ENCODE measurements at places on chromosomes 6 and 20.
A peak's percentile ranks its signal among the peaks of the same experiment; 100 is the strongest.

DNA sequence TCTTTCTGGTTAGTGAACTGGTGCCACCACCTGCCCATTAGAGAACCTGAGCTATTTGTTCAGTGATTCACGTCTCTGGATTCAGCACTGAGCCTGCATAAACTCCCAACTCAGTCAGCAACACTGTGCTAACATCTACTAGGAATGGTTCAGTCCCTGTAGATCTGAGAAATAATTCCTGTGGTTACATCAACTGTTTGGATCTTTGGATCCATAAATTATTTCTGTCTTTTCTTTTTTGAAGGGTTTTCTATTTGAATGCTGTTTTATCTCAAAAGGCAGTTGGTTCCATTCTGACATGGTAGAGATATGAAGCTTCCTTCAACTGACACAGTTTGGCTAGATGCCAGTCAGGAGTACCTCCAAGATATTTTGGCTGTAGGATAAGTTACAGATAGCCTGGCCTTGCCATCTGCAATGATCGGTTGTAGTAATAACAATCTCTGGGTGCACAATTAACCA, 125.9 kb downstream of the TRMT11 start:
- no peak for DNase-seq

GRCh38 chr20:49889001-49889934, 26.1 kb downstream of the SPATA2 start:
- DNase-seq, result no peak

GRCh38 chr6:119594907-119595306, 245.3 kb upstream of the MAN1A1 start:
- DNase-seq, result no peak

- no peak for DNase-seq
These were observed 279.1 kb upstream of the THEMIS start for GRCh38 chr6:128179876-128180438.

DNA sequence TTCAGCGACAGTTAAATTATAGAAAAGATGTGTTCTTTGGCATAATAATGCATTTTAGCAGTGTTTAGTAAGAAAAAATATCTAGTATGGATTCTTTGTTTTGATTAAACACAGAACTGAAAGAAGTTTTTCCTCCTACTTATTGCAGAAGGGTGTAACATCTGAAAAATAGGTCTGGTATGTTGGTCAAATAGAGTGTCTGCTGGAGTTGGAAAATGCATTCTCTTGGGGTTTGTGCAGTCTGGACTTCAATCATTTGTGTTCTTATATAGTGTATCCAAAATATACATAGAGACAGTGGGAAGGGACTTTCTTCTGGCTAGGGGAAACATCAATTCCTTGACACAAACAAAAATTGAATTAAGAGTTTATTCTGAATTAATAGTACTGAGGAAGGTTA, 132.4 kb upstream of the MAN1A1 start:
- DNase-seq, result no peak

GRCh38 chr6:64266351-64266821, 630.8 kb downstream of the PHF3 start:
- DNase-seq, result no peak

DNA sequence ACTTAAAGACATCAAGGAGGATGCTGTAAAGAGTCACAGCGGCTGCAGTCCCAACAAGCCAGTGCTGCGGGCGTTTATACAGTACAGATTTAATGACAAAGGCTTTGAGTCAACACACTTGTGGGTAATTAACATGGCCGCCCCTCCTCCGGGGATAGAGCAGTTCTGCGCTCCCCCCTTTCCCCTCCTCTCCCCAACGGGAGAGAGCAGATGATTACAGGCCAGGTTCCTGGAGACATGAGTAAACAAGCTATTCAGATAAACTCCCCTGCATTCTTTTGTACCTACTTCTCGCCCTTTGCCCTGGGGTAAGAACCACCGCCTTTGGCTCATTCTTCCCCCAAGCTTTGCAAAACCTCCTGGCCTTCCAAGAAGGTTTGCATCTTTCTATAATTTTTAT, 23.6 kb upstream of the FABP7 start:
- DNase-seq, result no peak

GRCh38 chr20:63183422-63184146, 32.3 kb downstream of the YTHDF1 start:
- DNase-seq, result no peak

DNA sequence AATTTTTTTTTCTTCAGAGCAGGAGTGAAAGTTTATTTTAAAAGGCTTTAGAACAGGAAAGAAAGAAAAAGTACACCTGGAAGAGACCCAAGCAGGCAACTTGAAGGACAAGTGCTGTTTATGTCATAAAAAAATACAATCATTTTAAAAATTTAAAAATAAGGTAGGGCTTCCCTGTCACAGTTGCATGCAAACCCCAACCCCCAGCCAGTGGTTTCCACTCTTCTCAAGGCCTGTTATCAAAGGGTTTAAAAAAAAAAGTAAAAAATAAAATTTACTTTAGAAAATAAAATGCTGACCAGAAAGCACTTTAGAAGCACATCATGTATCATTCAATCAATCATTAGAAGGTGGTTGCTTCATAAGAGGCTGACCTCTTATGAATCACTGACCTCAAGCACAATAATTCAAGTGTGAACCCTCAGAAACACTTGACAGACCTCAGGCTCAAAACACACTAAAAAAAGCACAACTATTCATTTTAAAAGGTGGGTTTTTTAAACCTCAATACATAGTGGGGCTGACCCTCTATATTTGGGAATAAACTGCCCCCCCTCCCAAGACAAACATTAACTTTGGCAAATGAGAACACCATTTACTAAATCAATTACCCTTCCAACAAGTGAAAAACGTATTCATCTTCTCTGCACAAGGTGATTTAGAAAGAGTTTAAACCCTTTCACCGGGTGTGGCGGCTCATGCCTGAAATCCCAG, 15.6 kb downstream of the ILRUN start:
- no peak for DNase-seq

DNA sequence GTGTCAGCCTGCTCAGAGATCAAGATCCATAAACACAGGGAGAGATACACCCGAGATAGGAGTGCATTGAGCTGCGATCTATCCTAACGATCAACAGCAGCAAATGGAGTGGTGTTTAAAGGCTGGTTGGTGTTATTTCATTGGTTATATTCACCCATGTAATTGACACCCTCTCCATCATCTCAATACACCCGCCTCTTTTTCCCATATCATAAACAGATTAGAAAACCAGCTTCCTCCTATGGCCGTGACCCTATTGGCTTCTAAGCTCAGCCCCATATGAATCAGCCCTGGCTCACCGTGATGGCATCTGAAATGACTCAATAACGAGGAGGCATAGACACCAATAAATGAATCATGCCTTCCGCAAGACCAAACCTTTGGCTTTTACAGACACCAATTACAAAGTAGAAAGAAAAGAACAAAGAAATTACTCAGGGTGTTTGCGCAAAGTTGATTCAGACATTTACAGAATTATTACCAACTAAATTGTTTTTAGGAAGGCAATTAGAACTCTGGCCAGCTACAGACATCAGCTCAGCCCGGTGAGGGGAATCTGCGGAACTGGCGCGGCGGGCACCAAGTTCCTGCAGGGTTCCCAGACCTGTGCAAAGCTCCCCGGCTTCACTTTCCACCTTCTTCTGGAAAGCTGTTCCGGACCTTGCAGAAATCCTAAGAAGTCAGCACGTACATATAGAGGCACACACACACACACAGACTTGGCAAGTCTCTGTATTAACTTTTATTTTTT, 11.5 kb downstream of the PMEPA1 start:
- peak; percentile 93 for DNase-seq

DNA sequence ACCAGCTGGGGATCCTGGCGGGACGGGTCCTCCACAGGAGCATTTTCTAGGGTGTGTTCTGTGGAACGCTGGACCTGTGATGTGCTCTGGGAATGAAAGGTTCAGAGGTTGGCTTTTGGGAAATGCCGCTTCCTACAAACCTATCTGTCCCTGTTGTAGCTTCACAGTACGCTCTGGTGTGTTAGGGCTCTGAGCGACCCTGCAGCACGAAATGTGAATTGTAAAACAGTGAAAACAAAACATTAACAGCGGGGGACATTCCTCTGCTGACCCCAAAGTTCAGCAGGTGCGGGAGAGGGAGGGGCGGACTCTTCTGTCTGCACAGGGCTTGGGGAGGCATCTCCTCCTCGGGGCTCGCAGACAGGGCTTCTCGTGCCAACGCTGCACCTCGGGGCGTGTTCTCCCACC, 155.9 kb downstream of the NRN1 start:
- no peak for DNase-seq

- no peak for DNase-seq
These were observed 454.8 kb downstream of the PHF3 start for GRCh38 chr6:64090352-64090751.

DNA sequence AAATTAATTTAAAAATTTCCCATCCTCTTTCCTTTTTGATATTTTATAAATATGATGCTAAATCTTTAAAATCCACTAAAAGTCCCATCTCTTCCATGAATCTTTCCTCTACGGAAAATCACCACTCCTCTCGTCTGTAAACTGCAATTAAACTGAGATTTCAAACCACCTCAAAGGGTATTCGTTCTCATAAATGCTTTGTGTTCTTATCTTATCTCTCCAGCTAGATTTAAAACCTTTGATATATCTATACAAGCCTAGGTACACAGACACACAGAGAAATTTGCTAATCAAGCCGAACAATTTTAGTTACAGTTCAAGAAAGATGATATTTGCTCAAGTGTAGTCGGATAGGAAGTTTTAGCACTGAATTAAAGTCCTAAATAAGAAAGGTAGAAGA, 214.6 kb upstream of the PRDM1 start:
- DNase-seq, result no peak

- no peak for DNase-seq
These were observed 14.3 kb upstream of the RBM39 start for GRCh38 chr20:35756404-35756803.

- no peak for DNase-seq
These were observed 2.0 kb downstream of the NEDD9 start for GRCh38 chr6:11230158-11231107.

DNA sequence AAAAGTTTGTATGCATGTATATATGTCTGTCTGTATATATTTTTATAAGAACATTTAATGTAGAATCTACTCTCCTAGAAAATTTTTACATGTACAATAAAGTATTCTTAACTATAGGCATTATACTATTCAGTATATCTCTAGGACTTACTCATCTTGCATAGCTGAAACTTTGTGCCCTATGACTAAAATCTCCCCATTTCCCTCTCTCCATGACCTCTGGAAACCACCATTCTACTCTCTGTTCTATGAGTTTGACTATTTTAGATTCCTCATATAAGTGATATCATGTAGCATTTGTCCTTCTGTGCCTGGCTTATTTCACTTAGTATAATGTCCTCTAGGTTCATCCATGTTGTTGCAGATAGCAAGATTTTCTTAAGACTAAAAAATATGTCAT, 205.1 kb upstream of the SMLR1 start:
- no peak for DNase-seq

GRCh38 chr6:45012687-45013086, 315.4 kb upstream of the RUNX2 start:
- no peak for DNase-seq

DNA sequence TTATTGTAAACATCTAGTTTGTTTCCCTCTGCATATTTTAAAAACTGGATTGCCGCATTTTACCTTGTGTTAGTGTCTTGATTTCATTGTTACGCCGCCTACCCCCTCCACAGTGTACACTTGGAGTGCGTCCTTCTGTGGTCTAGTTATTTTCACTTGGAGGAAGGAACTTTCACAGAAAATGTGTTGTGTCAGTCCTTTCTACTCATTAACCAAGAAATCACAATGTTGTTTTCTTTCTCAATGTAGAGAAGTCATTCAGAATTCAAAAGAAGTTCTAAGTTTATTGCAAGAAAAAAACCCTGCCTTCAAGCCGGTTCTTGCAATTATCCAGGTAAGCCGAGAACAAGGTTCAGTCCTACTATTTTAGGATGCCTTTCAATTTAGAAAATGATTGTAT, 10.3 kb downstream of the MTHFD1L start:
- DNase-seq, result no peak

GRCh38 chr6:113403966-113404595, 453.1 kb upstream of the MARCKS start:
- no peak for DNase-seq

DNA sequence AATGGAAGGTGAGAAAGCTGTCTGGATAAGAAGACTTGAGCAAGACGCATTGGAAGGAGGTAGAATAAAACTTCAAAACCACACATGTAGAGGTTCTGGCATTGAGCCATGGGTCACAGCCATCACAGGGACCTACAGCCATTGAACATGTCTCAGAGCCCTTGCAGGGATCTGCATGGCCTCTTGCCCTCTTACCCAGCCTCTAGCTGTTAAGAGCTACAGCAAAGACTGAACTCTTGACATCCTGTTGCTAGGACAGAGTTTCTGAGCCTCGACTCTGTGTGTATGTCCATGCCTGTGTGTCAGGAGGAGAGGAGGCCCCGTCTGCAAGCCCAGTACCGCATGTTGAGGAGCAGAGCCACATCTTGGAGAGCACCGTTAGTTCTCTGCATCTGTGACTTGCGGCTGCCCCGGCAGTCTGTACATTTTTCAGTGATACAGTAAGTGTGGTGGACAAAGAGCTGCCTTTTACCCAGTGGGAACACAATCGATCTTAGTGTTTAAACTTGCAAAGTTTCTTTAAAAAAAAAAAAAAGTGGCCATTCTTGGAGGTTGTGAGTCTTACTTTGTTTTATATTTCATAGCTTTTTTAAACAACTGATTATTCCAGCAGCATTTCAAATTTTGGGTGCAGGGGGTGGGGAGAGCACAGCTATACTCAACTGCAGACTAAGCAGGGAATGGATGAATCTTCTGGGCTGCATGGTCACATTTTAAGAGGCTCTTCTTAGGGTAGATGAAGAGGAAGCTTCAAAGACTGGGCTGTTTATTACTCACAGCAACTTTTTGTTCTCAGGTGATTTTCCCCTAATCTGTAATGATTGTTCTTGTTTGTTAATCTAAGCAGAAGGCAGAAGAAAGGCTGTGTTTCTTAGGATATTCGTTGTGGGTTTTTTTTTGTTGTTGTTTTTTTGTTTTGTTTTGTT, 88.5 kb downstream of the TBC1D7 start:
- DNase-seq, result no peak

GRCh38 chr6:55265409-55266114, 61.7 kb upstream of the GFRAL start:
- DNase-seq, result no peak

DNA sequence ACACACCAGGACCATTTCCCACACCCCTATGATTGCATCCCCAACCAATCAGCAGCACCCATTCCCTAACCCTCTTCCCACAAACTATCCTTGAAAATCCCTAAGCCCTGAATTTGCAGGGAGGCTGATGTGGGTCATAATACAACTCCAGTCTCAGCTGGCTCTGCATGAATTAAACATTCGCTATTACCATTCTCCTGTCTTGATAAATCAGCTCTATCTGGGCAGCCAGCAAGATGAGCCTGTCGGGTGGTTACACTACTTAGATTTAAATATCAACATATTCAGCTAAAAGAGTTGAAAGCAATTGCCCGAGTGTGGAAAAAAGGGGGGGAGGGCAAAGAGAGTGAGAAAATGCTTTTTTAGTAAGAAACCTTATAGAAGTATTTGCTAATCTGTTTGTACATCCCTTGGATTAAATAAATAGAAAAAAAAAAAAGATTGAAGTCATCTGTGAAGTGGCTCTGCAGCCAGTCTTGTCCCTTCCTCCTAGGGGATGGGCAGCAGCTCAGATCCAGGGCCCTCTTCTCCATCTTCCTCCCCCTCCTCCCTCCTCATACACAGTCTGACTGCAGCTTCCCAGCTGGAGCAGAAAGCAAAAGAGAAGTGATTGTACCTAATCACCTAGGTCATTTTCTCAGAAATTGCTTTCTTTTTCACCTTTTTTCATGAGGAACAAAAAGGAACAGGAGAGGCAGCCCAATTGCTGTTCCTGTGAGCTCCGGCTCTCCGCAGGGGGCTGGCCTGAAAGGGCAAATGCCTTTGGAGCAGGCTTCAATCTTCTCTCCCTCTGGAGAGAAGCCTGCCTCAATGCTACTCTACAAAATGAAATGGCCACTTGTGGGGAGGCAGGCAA, 356.6 kb upstream of the SULF2 start:
- no peak for DNase-seq
